ENCODE measurements at places on chromosomes 3 and 15.

GRCh38 chr3:121601212-121601812, 8.1 kb downstream of the FBXO40 start:
- no peak for DNase-seq

GRCh38 chr3:127799476-127800222, 22.7 kb downstream of the MGLL start:
- DNase-seq = no peak

DNA sequence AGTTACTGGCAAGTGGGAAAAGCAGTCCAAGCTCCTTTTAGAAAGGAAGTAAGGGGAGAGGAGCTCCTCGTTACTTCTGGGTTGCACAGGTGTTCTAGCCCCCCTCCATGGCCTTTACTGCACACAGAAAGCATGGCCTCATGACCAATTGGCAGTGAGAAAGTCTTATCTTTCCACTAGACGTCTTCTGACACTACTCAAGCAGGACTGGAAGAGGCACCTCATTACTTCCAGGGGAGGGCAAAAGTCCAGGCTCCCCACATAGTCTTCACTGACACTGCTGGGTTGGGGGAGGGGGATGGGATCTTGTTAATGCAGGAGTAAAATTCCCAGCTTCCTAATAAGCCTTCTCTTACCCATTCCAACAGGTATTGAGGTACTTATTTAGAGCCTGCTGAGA, 27.6 kb upstream of the TM2D3 start:
- no peak for DNase-seq

DNA sequence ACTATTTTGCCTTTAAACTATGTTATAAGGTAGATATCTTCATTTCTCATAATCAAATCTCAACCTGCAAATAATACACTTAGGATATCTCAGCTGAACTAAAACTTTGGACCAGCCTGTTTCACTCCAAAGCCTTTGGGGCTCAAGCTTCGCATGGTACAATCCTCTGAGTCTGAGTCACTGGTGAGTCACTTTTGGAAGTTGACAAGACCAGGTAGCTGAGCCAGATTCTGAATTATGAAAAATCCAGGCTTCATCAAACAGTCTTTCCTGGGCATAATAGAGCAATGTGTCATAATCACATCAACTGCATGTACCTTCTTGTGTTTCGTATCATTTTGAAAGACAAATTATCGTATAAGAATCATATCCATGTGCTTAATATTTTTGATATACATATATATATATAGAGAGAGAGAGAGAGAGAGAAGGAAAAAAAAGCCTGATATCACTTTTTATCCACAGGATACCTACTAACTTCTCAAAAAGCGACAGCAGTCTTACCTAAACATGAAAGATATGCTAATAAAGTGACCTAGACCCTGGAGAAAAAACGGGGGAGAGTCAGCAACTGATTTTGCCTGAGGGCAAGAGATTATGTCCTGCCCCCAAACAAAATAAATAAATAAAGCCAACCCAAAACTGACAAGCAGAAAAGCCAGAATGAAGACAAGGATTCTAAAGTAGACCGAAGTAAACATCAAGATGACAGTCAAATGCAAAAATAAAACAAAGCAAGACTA, 263.9 kb upstream of the TGFBR2 start:
- no peak for DNase-seq

DNA sequence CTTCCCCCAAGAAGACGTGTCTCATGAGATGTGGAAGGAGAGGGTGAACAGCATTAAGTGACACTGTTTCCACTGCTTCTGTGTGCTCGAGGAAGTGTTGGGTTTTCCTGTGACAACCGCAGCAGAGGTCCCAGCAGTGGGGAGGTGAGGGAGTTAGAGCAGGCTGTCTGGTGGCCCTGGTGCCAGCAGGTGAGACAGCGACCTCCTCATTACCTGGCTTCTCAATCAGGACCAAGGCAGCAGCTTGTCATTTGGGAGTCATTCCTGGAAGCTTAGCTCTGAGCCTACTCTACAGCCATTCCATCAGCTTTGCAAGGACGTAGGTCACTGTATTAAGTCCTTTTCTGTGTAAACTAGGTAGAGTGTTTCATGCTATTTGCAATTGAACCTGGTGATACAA, 63.3 kb upstream of the RGMA start:
- no peak for DNase-seq

DNA sequence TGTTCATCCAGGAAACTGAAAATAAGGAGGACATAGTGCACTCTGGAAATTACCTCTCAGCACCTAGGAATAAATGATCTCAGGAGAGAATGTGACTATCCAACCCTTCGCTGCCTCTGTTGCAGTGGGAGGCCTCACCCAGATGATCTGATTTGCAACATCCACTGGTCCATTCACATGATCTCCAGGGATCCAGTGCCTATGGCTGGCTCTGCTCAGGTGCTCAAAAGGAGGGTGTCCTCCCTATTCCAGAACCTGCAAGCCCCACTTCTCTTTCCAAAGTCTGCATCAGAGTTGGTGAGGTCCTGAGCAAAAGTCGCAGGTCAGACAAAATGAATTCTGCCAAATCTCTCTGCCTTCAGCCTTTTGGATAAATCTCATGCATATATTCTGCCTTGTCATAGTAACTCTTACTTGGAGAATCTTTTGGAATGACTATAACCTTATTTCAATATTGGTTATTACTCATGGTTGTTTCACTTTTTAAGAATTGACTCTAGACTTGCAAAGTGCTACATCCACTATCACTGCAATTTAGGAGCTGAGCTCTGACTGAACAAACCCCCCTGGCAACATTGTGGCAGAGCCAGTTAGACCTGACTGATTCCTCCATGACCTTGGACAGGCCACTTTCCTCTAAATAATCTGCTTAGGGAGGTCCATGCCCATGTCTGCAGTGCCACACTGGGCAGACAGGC, 295.1 kb downstream of the EPHB1 start:
- no peak for DNase-seq
